Panc1 (cell line): ENCODE measurements at places on chromosomes 16 and 17. TPM values are rescaled to one million over a fixed set of nuclear protein-coding genes. Genes with fewer than 3 reads are reported as not detected.

Gene ATP2C2
- 0.67 TPM for total RNA-seq

- DNase-seq: no peak
These were observed 844 bp downstream of the TBKBP1 start for GRCh38 chr17:47694581-47695428.

DNA sequence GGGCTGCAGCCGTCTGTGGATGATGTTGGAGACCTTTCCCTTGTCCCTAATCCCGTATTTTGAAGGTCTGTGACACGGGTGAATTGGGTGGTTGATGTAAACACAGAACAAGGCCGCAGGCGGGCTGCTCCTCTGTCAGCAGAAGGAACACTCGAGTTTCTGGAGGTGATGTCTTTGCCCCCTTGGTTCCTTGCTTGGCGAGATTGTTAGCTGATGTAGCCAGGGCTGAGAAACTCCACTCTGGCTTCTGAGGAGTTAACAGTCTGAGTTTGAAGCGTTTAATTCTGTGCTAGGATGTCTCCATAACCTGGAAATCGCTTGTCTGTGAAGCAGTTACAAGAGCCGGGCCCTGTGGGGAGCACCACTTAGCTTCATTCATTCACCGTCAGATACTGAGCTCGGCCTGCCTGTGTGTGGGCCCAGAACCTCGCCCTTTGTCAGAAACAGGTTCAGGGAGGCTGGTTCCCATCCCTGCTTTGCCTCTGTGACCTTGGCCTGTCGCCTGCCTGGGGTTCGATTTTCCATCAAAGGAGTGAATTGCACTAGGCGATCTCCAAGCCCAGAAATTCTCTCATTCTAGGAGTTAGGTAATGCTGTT lies 1.3 kb downstream of the MAPK8IP3 start:
- DNase-seq: no peak

DNA sequence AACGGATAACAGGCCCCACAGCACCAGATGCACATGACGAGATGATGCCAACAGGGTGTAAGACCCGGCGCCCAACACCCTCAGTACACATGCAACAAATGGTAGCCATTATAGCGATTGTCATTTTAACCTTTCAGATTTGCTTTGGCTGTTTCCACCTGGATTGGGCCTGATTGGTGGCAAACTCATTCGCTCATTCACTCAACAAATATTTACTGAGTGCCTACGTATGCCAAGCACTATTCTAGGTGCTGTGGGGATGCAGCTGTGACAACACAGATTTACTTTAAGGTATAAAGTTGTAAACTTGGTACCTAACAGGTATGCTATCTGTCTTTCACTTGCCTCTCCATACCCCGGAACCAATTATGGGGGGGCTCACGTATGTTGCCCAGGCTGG lies 66.8 kb downstream of the SRCIN1 start:
- DNase-seq: no peak

GRCh38 chr17:38403491-38403890 lies 24.8 kb upstream of the ARHGAP23 start:
- no peak for DNase-seq

DNA sequence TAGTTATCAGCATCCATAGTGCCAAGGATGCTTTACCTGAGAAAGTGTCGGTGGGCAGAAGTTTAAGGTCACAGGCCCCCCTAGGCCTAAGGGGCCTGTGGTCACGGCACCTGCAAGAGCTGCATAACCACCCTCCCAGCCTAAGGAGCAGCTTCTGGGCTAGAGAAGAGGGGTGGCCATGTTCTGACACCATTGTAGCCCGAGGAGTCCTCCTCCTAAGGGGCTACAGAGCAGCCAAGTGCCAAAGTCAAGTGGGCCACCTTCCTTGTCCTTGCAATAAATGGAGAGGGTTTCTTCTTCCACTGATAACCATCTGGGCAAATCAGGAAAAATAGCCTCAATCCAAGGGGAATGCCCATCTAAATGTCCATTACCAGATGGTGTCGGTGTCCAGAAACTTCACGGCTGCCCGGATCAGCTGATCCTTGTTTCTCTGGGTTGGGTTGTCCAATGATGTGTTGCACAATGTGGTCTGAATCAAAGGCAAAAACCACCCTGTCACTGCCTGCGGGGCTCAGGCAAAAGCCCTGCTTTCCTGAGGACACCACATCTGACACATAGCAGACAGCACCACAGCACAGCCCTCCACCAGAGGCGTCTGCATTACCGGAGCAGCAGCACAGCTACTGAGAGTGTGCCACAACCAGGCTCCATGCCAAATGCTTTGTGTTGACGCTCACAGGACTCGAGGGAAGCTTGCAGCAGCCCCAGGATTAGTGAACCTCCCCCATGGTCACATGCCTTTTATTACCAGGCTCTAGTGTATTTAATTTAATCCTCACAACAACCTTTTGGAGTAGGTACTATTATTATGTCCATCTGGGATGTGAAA lies 12.8 kb downstream of the ATPAF2 start:
- DNase-seq: no peak

DNA sequence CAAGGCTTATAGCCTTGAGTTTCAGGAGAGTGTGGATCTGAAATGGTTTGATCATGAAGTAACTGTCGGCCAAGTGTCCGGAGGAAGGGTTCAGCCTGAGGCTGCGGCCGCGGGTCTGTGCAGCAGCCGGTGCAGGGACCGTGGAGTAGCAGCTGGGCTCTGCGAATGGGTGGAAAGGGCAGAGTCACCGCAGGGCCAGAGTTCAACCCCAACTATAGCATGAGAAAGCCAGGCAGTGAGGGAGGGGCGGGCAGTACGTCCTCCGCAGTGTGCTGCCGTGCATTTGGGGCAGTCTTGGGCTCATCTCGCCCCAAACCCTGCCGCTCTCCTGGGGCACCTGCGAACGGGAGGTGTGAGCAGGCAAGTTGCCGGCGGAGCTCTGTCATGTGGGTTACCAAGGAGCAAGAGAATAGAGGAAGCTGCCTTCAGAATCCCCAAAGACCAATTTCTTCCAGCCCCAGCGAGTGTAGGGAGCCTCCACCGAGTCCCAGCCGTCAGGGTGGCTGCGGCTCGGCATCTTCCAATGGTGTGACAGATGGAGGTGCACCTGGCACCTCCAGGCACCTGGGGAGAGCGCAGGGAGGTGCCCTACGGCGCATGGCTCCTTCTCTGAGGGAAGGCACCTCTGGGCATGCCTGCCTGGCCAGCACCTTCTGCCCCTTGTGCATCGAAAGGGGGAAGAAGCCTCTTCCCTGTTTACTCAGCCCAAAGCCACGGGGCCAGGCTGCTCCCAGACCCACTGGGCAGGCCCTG lies 87.3 kb downstream of the RPA1 start:
- DNase-seq: no peak

- no peak for DNase-seq
These were observed 4.8 kb downstream of the GSE1 start for GRCh38 chr16:85617948-85618347.

DNA sequence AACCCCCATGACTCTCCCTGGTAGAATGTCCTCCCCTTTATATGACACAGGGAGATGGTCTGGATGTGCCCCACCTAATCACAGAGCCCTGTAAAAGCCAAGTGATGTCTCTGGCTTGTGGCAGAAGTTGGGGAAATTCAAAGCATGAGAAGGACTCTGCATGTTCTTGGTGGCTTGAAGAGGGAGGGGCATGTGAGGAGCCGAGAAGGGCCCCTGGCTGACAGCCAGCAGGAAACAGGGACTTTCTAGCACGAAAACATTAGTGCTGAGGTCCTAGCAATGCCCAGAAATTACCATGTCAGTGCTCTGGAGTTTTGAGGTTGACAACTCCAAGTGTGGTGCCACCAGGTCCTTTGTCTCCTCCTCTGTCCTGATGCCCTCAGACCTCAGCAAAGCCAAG lies 75.9 kb downstream of the USP22 start:
- no peak for DNase-seq

Gene DPEP3
- total RNA-seq: not detected

- peak; percentile 94 for DNase-seq
These were observed 241.7 kb downstream of the SOX9 start for GRCh38 chr17:72362376-72363088.

Gene CPSF4L
- total RNA-seq: not detected

GRCh38 chr16:88264641-88265285 lies 118.0 kb upstream of the ZNF469 start:
- no peak for DNase-seq

DNA sequence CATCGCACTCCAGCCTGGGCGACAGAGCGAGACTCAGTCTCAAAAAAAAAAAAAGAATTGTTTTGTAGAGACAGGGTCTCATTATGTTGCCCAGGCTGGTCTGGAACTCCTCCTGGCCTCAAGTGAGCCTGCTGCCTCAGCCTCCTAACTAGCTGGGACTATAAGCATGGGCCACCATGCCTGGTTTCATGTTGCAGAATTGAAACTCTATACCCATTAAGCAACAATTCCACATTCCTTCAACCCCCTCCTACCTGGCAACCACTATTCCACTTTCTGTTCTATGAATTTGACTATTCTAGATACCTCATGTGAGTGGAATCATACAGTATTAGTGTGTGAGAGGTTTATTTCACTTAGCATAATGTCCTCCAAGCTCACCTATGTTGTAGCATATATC lies 24.5 kb downstream of the RNF135 start:
- DNase-seq: no peak

DNA sequence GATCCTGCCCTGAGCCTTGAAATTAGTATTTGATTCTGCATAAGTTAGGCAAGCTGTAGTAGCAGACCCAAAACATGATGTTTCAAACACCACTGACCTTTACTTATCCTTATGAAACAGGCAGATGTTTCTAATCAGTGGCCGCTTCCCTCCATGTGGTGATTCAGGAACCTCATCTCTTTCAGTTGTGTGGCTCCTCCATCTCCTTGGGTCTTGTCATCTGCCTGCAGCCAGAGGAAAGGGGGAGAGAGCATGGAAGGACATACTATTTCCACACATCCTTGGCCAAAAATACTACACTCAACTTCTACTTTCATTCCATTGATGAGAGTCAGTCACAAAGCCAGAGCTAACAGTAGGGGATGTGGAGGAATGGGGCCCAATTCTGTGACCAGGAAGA lies 41.6 kb upstream of the IRX6 start:
- DNase-seq: no peak

Gene NSF
- total RNA-seq: 56.5 TPM

DNA sequence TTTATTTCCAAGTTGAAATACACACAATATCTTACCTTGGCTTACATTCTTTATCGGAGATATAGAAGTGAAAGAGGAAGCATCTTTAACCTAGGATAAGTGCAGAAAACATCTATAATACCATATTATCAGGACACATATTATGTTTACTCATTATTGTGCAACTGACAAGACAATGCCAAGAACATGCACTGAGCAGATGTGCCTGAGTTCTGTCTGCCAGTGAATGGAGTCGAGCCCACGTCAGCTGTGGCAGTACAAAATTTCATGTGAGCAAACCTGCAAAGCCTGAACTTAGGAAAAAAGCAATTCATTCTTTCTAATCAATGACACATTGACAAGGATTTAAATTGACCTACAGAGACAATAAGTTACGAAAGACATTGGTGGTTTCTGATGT lies 154.4 kb downstream of the AXIN2 start:
- no peak for DNase-seq
